ENCODE measurements at places on chromosomes 1 and 21.

- DNase-seq, result no peak
Observed at GRCh38 chr1:16294219-16295212, 57.5 kb upstream of the CPLANE2 start.

- DNase-seq, result no peak
Observed at GRCh38 chr1:99886841-99887240, 36.7 kb downstream of the AGL start.

- DNase-seq, result no peak
Observed at GRCh38 chr1:116870300-116870699, 39.4 kb upstream of the PTGFRN start.

GRCh38 chr1:194833111-194833510, 1646.7 kb upstream of the B3GALT2 start:
- DNase-seq, result no peak

DNA sequence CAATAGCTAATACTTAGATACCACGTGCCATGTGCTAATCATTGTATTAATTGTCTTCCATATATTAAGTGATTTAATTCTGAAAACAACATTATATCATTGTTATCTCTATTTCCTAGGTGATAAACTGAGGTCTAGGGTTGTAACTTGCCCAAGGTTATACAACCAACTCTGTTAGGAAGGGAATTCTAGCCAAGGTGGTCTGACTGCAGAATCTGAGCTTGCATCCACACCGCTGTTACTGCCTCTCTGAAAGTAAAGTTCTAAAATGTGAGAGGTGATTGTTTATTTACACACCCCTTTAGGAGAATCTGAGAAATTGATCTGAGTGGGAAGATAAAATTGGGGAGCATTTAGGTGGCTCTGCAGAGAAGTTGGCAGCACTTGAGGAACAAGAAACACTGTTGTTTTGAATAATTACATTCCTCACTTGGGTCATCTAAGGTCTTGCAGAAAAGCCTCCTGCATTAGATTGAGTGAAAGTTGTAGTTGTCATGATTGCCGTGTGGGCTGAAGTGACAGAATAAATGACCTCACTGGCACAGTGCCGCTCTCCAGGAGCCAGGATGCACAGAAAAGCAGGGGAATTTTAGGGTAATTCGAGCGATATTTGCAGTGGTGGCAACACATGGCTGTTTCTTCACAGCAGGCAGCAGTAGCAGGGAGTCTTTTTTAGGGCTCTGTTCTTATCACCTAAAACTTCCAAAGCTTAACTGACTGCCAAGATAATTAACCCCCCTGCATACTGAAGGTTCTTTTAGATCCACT, 121.7 kb downstream of the ADGRL4 start:
- no peak for DNase-seq

GRCh38 chr1:117416546-117417125, 49.4 kb downstream of the MAN1A2 start:
- no peak for DNase-seq

GRCh38 chr1:87437663-87438295, 109.1 kb downstream of the LMO4 start:
- no peak for DNase-seq

DNA sequence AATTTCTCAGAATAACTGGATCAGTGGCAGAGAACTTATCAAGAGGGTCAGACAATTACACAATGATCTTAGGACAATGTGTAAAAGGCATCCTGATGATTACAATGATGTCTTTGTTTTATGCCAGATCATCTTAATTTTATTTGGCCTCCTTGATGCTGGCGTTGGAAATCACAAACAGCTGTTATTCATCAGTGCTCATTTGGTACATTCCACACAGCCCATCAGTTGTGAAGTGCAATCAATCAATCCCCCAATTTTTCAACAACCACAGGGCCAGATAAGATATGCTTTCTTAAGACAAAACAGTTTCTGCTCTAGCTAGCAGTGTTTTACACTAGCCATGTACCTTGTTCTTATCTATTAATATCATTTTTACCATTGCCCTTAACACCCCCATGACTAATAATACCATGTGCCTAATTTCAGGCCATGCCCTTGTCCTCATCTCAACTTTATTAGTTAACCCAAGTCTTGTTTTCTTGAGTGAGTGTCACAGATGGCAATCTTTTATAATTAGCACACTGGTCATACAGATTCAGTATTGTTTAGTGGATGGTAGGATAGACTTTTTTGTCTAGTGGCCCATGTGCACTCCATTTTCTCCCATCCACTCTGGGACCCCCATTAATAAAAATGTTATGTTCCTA, 40.8 kb upstream of the COL24A1 start:
- DNase-seq, result no peak

DNA sequence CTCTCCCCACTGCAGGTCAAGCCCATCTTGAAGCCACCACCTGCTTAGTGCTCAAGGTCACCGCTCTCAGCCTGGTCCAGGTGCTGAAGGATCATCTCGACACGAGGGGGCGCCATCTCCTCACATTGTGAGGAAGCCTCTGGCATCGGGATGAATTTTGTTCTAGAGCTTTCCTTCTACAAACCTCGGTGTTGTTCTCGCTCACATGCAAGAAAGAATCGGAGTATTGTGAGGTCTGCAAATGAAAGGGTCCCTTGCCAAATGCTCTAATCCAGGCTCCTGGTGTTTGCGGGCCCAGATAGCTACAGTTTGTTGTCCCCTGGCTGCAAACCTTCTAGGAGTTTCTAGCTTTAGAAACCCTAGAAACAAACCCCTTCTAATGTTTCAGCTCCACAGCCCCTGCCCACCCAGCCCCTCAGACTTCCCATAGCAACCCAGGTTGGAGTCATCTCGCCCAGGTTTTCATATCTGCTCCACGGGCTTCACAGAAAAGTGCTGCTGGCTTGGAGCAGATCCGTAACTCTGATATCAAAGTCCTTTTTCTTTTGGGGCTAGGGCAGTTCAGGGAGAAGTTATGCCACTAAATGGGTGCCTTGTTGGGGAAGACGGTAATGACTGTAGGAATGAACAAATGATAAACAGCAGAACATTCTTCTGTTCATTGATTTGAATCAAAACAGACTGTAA, 8.6 kb upstream of the ATP5PO start:
- peak; percentile 80 for DNase-seq

GRCh38 chr21:26079366-26079765, 91.2 kb downstream of the APP start:
- DNase-seq, result no peak

GRCh38 chr21:33848249-33848953, 67.2 kb downstream of the ATP5PO start:
- no peak for DNase-seq

- no peak for DNase-seq
Observed at GRCh38 chr1:109231066-109231465, 17.3 kb downstream of the SARS1 start.

GRCh38 chr1:19710825-19711611, 46.3 kb downstream of the HTR6 start:
- DNase-seq, result no peak

Data from activated T-helper 1 cell treated with Interleukin-2 at 50 U/mL for 16 hours (primary cell).